ENCODE measurements at places on chromosomes 11 and 22.

DNA sequence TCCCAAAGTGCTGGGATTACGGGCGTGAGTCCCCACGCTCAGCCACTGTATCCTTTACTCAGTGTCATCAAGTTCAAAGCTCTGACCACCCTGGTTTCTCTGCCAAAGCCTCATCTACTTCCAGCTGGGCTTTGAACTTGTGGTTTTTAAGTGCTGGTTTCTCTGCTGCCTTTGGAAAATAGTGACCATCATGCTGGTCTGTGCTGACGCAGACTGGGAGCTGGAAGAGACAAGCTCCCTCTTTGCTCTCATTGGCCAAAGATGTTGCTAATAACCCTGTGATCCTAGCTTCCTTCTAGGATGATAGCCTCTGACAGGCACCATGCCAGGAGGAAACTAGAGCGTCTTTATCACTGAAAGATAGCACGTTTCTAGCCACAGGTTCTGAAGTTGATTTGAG lies 62.4 kb downstream of the ALX4 start:
- no peaks in the 10 kb centered on the region for H3K4me1 ChIP-seq
- no peak overlapping the region for H3K4me3 ChIP-seq
- DNase-seq, result no peak
- peaks cover 14% of the 10 kb centered on the region for H3K36me3 ChIP-seq

DNA sequence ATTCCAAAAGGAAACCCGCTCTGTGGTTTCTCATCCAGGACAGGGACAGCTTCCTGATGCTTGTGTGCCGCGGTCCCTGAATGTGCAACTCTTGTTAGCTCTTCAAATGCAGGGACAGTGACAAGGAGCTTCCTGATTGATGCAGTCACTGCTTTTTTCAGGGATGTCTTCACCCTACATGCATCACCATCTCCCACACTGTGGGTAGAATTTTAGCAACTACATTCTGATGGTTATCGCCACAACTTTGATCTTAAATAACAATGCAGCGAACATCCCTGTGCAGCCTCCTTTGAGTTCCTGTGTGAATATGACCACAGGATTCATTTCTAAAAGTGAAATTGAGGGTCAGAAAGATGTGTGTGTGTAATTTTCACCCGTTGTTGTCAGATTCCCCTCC lies 115.0 kb downstream of the GGTLC2 start:
- DNase-seq, result no peak
- H3K36me3 ChIP-seq, result no peaks in the 10 kb centered on the region
- no peak overlapping the region for H3K4me3 ChIP-seq

- no peak for DNase-seq
- no peaks in the 10 kb centered on the region for H3K4me1 ChIP-seq
- no peak overlapping the region for H3K27ac ChIP-seq
- no peak overlapping the region for H3K4me3 ChIP-seq
- no peaks in the 10 kb centered on the region for H3K27me3 ChIP-seq
Measured at GRCh38 chr11:13920756-13921155, 41.8 kb upstream of the SPON1 start.

DNA sequence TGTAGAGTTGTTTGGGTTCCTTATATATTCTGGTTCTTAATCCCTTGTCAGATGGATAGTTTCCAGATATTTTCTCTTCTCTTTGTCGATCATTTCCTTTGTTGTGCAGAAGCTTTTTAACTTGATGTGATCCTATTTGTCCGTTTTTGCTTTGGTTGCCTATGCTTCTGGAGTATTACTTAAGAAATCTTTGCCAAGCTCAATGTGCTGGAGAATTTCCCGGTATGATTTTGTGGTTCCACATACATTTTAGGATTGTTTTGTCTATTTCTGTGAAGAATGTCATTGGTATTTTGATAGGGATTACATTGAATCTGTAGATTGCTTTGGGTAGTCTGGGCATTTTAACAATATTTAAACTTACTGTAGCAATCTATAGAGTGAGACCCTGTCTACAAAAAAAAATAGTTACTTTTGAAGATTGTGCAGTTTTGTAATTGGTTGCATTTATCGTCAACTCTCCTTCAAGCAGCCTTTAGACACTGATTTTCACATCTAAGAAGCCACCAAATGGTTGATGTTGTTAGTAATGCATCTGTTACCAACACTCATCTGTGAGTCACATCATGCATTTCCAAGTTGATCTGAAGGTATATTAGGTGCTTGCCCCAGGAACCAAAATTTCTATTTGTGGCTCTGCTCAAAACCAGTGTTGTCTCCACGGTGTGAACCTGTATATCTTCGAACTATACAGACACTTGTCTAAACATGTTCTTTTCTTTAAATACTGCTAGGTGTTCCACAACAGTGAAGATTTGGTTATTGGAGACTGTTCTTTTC lies 21.4 kb downstream of the XRCC6 start:
- no peak overlapping the region for H3K4me3 ChIP-seq
- no peak overlapping the region for H3K27ac ChIP-seq
- no peak for DNase-seq
- no peaks in the 10 kb centered on the region for H3K4me1 ChIP-seq
- H3K36me3 ChIP-seq, result peaks cover 57% of the 10 kb centered on the region

- DNase-seq, result no peak
- H3K4me3 ChIP-seq, result no peak overlapping the region
- no peaks in the 10 kb centered on the region for H3K36me3 ChIP-seq
- H3K27ac ChIP-seq, result no peak overlapping the region
Measured at GRCh38 chr11:11703885-11704284, 82.1 kb upstream of the GALNT18 start.

DNA sequence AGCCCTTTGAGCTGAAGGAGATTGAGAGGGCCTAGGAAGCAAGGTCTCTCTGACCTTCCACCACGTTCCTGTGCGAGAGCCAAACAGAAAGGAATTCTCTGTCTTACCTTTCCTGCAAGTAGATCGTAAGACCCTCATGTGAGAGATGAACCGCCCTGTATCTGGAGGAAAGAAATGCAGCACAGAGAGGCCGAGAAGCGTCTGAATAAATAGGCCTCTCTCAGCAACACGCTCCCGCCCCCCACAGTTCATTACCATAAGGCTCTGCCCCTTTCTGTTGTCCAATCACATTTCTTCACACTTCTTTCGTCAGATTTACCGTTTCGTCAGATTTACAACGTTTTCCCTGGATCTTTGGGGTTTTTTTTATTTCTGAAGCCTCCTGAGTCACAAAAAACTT lies 90.3 kb downstream of the BLID start:
- no peak overlapping the region for H3K4me3 ChIP-seq
- no peaks in the 10 kb centered on the region for H3K36me3 ChIP-seq
- H3K4me1 ChIP-seq, result no peaks in the 10 kb centered on the region
- H3K27me3 ChIP-seq, result no peaks in the 10 kb centered on the region
- DNase-seq, result no peak
- no peak overlapping the region for H3K27ac ChIP-seq

- H3K4me1 ChIP-seq, result no peaks in the 10 kb centered on the region
- H3K27me3 ChIP-seq, result peaks cover 37% of the 10 kb centered on the region
- H3K36me3 ChIP-seq, result no peaks in the 10 kb centered on the region
- H3K27ac ChIP-seq, result no peak overlapping the region
Measured at GRCh38 chr11:71336176-71336995, 84.0 kb upstream of the SHANK2 start.

- no peak for DNase-seq
- no peak overlapping the region for H3K27ac ChIP-seq
- no peaks in the 10 kb centered on the region for H3K4me1 ChIP-seq
- H3K36me3 ChIP-seq, result no peaks in the 10 kb centered on the region
- no peak overlapping the region for H3K4me3 ChIP-seq
Measured at GRCh38 chr11:85939099-85940015, 84.2 kb downstream of the CCDC83 start.

DNA sequence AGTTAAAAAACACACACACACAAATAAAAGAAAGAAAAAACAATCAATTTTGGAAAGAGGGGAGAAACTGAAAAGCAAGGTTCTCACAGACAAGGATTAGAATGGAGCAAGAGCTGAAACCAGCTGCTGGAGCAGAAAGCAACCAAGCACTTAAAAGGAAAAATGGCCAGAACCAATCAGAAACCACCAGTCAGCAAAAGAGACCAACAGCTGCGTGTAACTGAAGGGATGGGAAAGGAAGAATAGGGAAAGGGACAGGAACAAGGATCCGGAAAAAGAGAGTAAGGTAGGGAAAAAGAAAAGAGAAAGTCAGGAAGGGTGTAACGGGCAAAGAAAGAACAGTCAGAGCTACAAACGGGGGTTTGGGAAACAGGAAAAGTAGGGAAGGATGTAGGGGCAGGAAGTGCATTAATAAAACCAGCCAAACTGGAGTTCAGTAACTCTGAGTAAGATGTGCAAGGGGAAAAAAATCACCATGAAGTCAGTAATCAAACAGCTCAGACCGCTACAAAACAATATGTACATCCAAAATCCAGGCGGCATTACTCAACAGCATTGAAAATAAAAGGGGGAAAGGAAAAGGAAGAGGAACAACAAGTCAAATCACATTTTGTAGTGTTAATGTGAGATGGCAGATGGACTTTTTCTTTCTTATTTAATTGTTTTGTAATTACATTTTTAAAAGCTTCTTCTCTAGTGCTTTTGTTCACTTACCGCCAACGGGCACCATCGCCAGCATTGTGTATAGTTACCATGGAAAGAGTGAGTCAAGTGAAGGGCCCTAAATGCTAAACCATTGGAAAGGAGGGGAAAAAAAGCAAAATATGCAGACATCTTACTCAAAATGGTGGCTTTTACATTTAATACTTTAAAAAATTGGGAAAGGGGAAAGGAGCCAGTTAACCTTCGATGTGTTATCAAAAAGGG lies 49.2 kb downstream of the APOL5 start:
- no peak for DNase-seq
- H3K4me1 ChIP-seq, result peaks cover 8% of the 10 kb centered on the region
- no peak overlapping the region for H3K4me3 ChIP-seq
- H3K27me3 ChIP-seq, result no peaks in the 10 kb centered on the region
- no peak overlapping the region for H3K27ac ChIP-seq

Measured in tibial artery (tissue), 4 donors.